ENCODE measurements at places on chromosomes 7 and 10.

DNA sequence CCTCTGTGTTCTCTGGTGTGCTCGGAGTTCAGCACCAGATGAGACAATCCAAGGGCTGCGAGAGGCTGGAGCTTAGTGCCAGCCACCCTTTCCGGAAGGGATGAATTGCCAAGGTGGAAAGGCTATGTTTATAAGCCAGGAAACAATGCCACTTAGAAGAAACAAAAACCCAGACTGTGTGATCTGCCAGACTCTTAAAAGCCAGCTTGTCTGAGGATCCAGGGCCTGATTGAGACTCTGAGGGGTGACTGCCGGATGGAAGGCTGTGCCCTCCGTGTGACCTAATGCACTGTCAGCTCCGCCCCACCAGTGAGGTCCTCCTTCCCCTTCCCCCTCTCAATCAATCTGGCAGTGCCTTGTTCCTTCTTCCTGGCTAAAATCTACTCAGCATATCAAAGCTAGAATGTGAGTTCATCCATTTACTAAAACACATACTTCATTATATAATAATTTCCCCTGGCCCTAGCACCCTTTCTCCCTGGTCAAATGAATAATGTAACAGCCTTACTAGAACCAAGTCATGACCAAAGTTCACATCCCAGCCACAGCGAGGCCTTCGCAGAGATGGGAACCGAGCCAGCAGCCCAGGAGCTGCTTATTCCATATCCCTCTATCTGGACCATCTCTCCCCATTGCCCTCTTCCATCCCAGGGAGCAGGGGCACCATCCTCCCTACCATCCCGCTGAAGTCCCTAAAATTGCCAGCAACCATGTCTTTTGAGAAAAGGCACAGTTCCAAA, 25.5 kb downstream of the FAM107B start:
- no peak for DNase-seq

DNA sequence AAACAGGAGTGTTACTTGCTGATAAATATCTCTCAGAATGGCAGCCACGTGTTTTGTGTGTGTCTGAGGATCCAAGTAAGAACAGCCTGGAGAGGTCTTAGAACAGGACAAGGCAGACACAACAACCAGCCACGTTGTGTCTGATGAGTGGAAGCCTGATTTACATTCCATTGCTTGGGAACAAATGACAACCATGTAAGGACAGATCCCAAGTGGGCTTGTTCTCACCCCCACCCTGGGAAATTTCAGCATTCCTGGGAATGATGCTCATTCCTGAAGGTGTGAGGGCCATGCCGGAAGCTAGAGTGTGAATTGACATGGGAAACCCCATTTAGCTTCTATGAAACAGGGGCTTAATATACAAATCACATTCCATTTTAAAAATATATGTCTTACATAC, 35.9 kb downstream of the IL6 start:
- no peak for DNase-seq

DNA sequence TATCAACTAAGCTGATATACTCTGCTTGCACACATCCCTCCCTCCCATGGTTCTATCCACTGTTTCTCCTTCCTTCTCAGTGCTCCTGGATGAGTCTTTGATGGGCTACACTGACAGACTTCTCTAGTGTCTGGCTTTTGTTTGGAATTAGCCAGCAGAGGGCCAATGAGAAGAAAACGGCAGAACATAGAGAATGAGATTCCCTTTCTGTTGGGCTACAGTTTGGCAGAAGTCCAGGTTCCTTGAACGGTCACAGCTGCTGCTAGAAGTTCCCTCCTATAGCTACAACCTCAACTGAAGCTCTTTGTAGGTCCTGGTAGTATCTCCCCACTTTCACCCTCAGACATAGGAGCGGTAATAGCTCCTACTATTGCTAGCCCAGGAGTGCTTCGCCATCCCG, 251.1 kb upstream of the LRRN3 start:
- DNase-seq, result peak; percentile 42

- no peak for DNase-seq
These were observed 165.6 kb downstream of the AVL9 start for GRCh38 chr7:32660936-32661335.

GRCh38 chr10:115129752-115130151, 36.6 kb downstream of the ATRNL1 start:
- peak; percentile 72 for DNase-seq

- peak; percentile 75 for DNase-seq
These were observed 526 bp downstream of the ZNF248 start for GRCh38 chr10:37856881-37857286.

DNA sequence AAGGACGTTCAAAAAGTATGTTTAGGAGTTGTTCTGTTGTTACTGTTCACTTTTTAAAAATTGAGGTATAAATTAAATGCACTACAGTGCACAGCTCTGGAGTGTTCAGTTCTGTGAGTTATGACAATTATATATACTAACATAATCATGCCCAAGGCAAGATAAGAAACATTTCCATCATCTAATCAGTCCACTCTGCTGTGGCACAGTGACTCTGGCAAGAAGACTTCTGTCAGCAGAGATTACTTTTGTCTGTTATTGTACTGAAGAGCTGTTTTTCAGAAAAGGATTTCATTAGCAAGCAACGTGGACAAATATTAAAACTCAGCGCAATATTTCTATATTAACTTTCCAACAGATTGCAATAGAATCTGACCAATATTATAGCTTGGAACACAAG, 32.0 kb downstream of the ICA1 start:
- peak; percentile 30 for DNase-seq

DNA sequence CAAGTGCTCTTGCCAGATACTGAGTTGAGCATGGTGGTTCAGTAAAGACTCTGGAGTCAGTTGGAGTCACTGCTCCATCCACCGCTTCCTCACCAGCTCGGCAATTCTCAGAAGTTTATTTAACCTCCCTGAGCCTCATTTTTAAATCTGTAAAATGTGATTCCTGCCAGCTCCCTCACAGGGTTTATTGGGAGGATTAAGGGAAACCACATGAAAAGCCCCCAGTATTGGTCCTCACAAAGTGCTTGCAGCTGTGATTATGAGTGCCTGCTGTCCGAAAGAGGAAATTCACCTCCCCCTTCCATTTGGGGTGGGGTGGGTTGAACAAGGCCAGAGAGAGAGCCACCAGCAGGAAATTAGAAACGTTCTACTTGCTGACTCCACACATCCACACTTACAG, 99.0 kb downstream of the AOAH start:
- DNase-seq, result no peak

DNA sequence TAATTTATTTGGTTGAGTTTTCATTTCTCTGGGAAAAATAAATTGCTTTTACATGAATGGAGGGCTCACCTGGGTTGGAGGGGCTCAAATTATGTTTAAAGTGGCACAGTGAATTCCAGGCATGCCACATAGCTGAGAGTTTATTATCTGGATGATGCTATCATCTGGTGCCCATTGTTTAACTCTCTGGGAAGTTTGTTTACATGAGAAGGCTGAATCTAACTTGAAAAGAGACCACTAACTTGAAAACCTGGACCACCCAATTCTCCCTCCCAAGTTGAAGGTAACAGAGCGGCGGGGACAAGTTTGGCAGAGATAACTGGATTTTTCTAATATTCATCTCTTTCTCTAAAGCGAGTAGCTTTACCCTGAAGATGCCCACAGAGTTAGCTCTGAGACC, 321.5 kb upstream of the GHITM start:
- no peak for DNase-seq

- DNase-seq, result peak; percentile 68
These were observed 23.9 kb downstream of the OPALIN start for GRCh38 chr10:96334616-96335526.

GRCh38 chr10:82811621-82812020, 936.6 kb downstream of the NRG3 start:
- DNase-seq, result peak; percentile 37

DNA sequence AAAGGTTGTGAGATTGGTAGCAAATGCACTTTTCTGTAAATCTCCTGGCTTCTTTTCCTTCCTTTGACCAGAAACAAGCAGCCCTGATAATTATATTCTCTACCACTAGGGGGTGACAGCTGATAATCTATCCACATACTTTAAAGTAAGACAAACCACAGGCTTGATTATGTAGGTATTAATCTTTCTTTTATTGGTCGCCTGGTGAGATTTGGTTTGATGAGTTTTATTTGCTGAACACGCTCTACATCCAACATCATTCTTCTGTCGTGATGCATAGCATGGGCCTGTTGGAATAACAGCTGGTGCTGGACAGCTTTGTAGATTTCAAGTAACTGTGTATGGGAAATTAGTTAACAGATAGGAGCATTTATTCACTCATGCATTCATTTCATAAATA, 63.5 kb downstream of the ZNF365 start:
- peak; percentile 84 for DNase-seq

DNA sequence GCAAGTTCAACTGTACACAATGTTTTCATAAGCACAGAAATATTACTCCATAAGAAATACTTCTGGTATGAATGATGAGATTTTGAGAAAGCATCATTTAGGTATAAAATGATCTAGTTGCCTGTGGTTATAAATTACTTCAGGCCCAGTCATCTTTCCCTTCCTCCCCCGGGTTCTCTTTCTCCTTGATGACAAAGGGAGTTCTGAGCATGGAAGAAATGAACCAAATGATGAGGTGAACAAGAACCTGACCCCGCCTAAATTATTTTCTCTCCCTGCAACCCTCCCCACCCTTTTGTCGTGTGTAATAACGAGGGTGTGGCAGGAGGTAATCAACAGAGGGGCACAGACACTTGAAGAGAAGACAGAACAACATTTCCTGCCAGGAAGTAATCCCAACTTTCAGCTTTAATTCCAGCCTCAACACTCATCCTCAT, 319.6 kb upstream of the SP8 start:
- no peak for DNase-seq

- DNase-seq, result no peak
These were observed 59.4 kb downstream of the SHH start for GRCh38 chr7:155752756-155753445.

- DNase-seq, result no peak
These were observed 41.6 kb downstream of the PDIA4 start for GRCh38 chr7:148986742-148987009.

DNA sequence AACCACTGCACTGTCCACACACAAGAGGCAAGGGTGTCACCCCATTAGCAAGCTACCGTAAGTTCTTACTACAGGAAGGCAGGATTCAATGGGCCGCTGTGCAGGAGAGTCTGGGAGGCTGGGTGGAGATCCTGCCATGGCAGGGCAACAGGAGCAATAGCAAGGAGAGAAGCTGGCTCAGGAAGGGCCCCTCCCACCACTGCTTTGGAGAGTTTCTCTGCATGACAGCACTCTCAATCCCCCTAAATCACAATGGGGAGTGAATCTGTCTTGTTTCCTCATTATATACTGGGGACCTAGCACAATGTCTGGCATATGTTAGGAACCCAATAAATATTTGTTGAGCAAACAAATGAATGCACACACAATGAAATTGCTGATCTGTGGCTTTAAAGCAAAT, 83.2 kb upstream of the SFMBT2 start:
- DNase-seq, result no peak

DNA sequence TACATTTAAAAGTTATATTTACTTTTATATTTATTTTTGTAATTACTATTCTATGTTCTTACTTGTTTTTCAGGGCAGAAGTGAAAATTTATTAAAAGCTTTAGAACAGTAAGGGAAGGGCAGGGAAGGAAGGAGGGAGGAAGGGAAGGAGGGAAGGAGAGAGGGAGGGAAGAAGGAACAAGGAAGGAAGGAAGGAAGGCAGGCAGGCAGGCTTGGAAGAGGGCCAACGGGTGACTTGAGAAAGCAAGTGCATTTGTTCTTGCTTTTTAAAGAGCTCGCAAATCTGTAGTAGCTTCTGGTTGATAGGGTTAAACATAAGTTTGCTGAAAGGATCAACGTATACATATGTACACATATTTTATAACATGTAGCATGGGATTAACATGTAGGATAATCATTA, 725.3 kb upstream of the FZD8 start:
- DNase-seq, result no peak

- DNase-seq, result peak; percentile 100
These were observed 3.4 kb upstream of the PPP2R2D start for GRCh38 chr10:131897297-131897899.

GRCh38 chr10:78656417-78657162, 412.2 kb upstream of the ZMIZ1 start:
- DNase-seq, result peak; percentile 17

- DNase-seq, result no peak
These were observed 358.1 kb downstream of the PRPF18 start for GRCh38 chr10:13944823-13945222.

GRCh38 chr7:157714166-157715070, 377.6 kb downstream of the DNAJB6 start:
- DNase-seq, result no peak

DNA sequence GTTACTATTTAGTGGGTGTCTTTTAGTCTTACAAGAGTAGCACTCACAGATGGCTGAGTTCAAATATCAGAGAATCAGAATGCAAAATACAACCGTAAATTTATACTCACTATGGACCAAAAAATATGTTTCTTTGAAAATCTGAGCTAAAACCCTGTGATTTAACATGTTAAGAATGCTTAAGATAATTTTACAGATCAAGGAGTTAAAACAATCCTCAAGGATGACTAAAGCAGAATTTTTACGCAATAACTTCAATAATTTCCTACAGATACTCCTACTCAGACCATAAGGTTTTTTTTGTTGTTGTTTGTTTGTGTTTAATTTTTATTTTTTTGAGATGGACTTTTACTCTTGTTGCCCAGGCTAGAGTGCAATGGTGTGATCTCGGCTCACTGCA, 47.9 kb upstream of the CCDC6 start:
- DNase-seq, result no peak

DNA sequence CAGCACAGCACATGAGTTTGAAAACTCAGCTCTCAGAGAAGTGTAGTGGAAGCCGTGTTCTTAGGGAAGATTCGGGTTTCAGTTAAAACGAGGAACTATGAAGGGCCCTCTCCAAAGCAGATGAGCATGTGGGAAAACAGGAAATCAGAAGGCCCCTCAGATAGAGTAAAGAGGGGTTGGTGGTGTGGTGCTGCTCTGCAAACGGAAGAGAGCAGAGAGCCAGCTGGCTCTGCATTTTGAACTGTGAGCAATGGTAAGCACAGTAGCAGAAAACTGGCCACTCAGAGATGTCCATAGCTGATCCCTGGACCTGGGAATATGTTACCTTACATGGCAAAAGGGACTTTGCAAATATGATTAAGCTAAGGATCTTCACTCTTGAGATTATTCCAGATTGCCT, 27.9 kb upstream of the CUL1 start:
- no peak for DNase-seq

GRCh38 chr10:27998954-27999275, at the start of gene ODAD2:
Gene ODAD2, minus strand, starts transcription at chr10:27999079. Its CDS starts 3,937 bp downstream, at chr10:27995142.
- no peak for DNase-seq
